Activated CD4-positive, alpha-beta T cell treated with anti-CD3 and anti-CD28 coated beads for 1 hour (primary cell): ENCODE measurements at places on chromosomes 6 and 20.

DNA sequence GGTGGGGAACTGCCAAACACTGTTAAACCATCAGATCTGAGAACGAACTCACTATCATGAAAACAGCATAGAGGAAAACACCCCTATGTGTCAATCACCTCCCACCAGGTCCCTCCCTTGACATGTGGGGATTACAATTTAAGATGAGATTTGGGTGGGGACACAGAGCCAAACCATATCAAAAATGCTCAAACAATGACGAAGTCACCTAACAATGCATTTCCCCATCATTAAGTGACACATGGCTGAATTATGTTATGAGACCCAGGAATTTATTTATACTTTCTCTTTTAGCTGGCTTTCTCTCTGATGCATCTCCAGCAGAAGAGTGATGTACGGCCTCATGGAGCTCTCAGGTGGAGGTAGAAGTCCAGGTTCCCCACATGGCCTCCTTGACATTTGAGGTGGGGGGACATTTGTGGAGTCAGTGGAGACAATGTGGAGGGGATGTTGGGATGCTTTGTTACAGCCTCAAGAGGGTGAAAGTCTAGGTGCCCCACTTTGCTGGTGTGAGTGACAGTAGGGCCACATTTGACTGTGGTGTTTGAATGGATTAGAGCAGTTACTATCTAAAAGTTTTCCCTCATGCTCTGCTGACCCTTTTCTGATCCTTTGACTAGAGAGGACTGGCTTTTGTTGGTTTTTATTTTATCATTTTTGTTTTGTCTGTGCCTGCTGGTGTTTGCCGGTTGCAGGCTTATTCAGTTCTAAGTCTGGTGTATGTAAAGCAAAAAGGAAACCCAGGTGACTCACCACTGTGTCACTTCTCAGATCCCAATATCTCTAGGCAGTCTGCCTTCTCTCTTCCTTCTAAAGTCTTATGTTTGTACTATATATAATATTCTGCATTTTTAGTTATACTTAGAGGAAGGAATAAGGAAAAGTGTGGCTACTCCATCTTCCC is 18.5 kb upstream of the DCBLD1 start:
- DNase-seq, result no peak

GRCh38 chr20:18004384-18005031 is 35.7 kb downstream of the MGME1 start:
- no peak for DNase-seq

- no peak for DNase-seq
Measured at GRCh38 chr6:79564636-79565035, 27.4 kb upstream of the LCA5 start.

GRCh38 chr6:30319146-30319835 is 7.4 kb upstream of the TRIM39 start:
- DNase-seq, result no peak

DNA sequence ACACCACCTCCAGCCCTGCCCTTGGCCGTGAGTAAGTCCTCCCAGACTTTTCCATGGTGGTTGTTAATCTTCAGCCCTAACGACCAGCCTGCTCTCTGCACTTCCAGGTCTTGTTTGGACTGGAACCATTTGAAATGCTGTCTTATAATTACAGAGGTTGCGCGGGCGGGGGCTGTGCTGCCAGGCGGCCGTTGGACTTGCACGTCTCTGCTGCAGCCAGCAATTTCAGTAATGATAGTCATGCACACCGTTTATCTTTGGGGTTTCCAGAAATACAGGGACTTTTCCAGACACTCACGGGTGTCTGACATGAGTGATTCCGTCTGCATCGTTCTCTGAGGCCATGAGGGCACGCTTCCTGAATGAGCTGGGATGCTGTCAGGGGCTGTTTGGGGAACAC is 118.2 kb downstream of the BMP7 start:
- DNase-seq, result no peak

DNA sequence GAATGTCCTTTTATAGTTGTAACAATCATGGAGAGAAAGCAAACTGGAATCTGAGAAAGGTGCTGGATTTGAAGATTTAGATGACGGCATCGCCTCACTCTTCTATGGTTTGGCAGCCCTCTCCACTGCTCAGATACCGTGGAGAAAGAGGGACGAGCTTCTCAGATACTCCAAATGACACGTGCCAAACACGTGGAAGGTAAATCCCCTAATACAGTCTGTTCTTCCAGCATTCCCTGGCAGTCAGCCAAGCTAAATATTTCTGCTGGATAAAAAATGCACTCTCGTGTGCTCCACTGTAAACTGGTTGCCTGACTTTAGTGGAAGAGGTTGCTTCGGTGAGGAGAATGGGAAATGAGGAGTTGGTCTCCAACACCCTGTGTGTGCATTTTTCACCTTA is 16.7 kb upstream of the PRDM1 start:
- DNase-seq, result no peak

- no peak for DNase-seq
Measured at GRCh38 chr6:91653895-91654294, 1067.0 kb upstream of the MAP3K7 start.

DNA sequence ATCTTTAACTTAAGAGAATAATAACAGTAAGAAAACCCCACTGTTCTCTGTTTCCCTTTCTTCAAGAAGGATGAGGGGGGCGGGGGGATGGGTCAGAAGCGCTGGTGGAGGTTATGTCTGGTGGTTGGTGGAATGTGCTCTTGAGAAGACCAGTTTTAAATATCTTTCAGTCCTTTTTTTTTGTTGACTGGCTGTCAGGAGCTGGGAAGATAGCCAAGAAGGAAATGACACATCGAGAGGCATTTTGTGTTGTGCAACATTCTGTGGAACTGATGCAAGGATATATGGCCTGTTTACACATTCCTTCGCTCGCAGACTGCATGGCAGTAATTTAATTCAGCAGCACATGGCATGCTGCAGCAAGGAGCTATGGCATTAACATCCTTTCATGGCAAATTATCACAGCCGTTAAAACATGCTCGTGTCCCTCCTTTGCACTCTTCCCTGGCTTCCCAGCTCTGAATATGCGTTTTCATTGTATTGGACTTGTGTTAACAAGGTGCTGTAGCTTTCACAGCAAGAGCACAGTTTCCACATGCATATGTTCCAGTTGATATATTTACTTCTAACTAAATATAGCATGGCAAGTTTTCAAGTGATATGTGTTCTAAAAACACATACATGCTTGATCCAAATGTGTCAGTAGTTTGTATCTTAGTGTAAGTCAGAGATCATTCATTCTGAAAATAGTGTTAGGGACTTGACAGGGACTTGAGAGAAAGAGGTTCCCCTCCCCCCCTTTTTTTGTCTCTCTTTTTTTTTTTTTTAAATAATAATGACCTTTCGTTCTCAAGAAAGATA is 68.2 kb upstream of the SUPT3H start:
- DNase-seq, result no peak

- no peak for DNase-seq
Measured at GRCh38 chr6:48429021-48429420, 318.0 kb upstream of the PTCHD4 start.

GRCh38 chr20:50213531-50214106 is 23.0 kb downstream of the CEBPB start:
- no peak for DNase-seq

DNA sequence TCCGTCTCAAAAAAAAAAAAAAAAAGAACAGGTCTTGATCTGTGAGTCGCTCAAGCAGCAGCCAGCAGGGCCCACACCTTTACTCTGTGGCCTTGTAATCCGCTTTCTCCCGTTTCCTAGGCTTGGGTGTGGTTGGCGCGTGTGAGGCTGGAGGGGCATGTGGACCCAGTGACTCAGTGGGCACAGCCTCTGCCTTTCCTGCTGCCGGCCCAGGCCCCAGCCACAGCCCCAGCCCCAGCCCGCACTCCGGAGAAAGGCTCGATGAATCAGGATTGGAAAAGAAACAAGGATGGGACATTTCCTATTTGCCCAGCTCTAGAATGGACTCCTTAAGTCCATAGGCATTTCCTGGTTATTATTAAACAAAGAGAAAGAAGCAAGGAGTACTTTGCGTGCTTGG is 4.3 kb downstream of the BHLHE23 start:
- no peak for DNase-seq

- no peak for DNase-seq
Measured at GRCh38 chr20:35571555-35571954, 29.7 kb downstream of the ERGIC3 start.

GRCh38 chr6:137222381-137222780 is 3.2 kb upstream of the IFNGR1 start:
- DNase-seq, result no peak

DNA sequence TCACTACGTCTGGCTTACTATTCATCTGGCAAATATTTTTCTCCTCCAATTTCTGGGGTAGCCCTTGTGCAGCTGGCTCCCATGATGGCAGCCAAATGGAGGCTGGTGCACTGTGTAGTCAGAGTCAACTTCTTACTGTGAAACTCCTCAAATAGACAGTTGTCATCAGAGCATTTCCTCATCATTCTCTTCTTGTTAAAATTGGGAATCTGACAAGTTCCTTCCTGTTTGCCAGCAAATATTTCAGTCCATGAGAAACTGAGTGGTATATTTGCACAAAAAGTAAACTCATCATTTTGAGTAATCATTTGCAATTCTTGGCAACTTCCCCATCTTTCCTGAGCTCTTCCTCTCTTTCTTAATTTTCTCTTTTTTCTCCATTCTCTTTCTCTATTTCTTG is 394.9 kb upstream of the RGS17 start:
- DNase-seq, result no peak

GRCh38 chr20:16419138-16419715 is 154.0 kb downstream of the KIF16B start:
- DNase-seq, result no peak

DNA sequence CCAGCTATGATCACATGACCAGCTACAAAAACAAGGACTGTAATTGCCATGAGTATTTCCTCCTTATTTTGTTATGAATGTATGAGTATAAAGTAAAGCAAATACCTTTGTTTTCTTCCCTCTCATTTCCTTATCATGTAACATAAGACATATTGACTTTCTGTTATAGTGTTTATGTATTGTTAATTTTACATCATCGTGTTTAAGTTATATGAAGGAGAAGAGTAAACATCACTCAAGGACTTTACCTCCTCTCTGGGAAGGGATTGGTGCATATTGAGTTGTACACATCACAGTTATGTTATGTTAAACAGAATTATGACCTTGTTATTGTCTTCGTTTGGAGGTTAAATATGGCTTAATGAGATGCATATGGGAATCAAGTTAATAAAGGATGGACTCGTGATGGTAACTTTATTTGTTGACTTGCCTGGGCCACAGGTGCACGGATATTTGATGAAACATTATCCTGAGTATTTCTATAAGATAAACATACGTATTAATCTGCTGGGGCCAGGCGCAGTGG is 57.3 kb upstream of the CNKSR3 start:
- no peak for DNase-seq

DNA sequence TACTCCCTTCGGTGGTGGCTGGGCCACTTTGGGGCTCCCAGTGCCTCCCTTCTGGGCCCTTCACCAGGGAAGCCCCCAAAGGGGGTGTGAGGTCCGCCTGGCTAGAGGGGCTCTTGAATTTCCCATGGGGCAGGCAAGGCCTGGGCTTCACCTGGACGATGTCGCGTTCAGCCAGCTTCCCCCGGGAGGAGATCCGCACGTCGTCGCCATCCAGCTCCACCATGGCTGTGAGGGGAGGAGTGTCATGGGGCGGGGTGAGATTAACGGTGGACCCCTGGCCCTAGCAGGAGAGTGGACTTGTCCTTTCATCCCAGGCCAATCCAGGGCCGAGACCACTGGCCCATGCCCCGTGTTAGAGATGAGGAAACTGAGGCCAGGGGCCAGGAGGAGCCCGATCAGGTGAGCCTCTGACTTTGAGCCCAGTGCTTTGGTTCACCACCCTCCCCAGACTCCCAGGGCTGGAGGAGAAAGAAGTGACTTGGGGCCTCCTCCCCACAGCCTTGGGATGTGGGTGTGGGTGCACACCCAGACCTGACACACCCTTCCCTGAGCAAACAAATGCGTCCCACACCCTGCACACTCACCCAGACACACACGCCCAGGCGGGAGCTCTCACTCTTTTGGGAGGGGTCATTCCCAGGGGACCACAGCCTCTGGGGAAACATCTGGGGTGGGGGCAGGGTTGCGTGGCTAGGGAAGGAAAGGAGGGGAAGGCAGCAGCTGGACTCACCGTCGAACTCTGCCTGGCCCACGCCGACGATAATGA is 46.1 kb downstream of the RAB44 start:
- no peak for DNase-seq

DNA sequence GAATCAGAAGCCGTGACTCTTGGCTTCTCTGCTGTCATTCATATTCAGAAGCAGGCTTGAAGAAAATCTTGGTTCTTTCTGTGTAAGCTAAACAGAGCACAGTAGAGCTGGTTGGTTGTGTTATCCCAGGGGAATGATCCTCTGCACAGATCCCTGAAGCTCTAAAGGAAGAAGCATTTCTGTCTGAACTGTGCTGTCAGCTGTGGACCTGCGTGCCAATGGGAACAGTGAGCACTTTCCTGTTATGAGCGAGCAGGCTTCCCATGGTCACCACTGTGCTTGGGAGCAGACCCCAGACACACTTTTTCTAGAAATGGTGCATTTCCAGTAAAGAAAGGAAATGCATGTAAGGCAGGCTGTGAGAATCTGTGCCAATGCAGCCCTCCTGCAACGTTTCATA is 490.2 kb downstream of the EPM2A start:
- DNase-seq, result no peak

GRCh38 chr20:63126876-63127699 is 88.8 kb downstream of the YTHDF1 start:
- no peak for DNase-seq

GRCh38 chr6:72861935-72862432 is 240.1 kb downstream of the KCNQ5 start:
- DNase-seq, result no peak

DNA sequence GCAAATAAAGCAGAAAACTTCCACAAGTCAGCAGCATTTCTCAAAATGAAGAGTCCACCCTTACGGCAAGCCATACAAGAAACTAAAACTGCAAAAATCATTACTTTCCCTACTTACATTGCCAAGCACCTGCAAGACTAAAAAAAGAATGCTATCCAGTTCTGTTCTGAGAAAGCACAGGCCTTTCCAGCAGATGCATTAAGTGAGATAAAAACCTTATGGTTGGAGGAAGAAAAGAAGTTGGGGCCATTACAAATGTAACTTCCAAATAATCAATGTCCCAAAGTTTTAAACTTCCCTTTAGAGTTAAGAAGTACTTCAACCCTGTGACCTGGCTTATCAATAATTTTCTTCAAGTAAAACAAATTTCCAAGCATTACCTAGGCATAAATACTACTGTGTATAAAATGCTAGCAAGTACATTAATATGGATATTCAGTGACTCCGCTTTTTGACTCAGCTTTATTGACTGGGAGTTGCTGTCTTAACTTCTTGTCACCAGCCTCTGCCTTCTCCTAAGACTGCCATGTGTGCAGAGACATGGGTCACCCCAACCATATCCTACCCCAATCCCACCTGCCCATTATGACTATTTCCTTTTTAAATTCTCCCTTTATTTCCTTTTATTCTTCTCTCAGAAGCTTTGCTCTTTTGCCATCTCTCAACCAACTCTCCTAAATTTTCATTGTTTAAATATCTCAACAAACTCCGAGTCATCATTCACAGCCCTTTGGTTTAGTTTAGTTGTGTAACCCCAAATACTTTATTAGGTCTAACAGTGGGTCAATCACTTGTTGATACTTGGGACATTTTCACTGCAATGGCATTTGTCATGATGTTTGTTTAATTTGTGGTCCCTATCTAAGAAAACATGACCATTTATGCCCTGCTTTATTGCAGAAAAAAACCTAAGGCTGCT is 49.7 kb downstream of the SLC22A23 start:
- no peak for DNase-seq

GRCh38 chr20:2814587-2815051 is at the start of gene C20orf141:
C20orf141 (plus strand) TSS chr20:2814987; CDS start chr20:2815185, 198 bp downstream.
- DNase-seq, result no peak

GRCh38 chr6:32432050-32432450 is 7.6 kb upstream of the HLA-DRA start:
- no peak for DNase-seq

GRCh38 chr6:42355416-42355815 is 96.3 kb downstream of the TRERF1 start:
- DNase-seq, result no peak
